BJ (cell line): ENCODE measurements at places on chromosomes 3 and 15. TPM values are rescaled to one million over a fixed set of nuclear protein-coding genes. Genes with fewer than 3 reads are reported as not detected.

Gene PLSCR5
- polyA plus RNA-seq: not detected in 2 replicates

Gene GOLGA8T
- 0.10 TPM in 1 of 2 replicates, not detected in the other for polyA plus RNA-seq

Gene MAP3K13
- 8.9 and 16.1 TPM in 2 replicates for polyA plus RNA-seq

Gene DGKG
- polyA plus RNA-seq: not detected in 2 replicates

Gene CTXND1
- polyA plus RNA-seq: not detected in 2 replicates

Gene LXN
- 56.2 and 66.8 TPM in 2 replicates for polyA plus RNA-seq

- DNase-seq: no peak
These were observed 10.7 kb downstream of the ARID3B start for GRCh38 chr15:74551714-74552113.

GRCh38 chr3:107524841-107525643 is 2.3 kb downstream of the BBX start:
- DNase-seq: no peak

DNA sequence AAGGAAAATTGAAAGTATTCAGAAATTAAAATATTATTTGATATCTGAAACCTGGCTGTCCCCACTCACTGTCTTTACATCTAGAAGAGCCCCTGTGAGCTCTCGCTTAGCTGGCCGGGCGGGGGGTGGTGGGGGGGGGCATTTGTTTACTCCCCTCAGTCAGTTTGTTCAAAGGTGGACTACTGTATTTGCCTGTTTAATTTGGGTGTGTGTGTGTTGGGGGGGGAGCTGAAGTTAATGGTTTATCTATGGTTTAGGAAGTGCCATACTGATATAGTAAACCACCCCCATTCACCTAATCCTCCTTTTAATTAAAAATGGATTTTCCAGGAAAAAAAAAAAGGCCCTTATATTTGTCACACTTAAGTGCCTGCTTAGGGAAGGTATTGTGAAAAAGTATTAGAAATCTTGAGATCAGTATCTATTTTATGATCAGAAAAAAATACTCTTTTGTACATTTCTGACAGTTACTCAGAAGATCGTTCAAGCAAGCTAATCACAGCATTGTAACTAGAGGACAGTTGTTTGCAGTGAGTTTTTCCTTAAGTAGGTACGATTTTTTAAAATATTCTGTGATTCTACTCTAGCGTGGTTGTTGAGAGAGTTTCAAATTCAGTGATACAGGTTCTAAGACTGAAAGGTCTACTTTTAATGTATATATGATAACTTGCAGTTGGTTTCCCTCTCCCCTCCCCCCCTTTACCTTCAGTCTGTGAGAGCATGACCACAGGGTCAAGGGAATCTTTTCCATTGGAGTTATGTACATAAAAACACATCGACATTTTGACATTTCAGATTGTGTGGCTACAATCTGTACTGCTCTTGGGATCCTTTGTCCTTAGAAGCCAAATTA is 8.5 kb downstream of the NR2F2 start:
- DNase-seq: no peak

DNA sequence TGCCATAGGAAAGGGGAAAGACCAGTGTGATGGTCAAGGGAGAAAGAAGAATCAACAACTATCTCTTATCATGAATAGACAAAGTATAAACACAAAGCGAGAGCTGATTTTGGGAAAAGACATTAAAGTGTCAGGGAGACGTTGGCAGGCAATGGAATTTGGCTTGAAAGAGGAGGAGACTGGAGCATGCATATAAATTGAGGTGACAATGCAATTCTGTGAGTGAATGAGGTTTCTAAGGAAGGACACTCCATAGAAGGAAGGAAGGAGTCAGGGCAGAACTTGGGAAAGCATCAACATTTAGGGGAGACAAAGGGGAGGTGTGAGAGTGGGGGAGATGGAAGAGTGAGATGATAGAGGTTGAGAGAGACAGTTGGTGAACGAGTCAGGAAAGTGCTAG is 543.0 kb upstream of the TBL1XR1 start:
- DNase-seq: no peak

DNA sequence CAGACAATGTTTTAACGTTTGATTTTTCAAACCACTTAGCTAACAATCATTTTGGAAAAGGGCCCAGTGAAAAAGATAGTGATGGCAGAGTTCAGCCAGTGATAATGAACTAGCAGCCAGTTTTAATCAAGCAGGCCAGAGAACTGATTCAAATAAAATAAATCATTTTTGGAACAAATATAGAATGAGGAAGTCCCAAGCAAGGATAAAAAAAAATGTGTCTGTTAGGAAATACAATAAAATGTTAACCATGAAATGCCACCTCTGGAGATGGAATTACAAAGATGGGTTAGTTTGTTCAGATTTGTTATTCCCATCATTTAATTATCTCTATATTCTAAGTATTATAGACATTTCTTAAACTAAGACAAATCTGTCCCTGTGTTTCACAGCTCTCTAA is 1.1 kb downstream of the HERC1 start:
- DNase-seq: no peak

DNA sequence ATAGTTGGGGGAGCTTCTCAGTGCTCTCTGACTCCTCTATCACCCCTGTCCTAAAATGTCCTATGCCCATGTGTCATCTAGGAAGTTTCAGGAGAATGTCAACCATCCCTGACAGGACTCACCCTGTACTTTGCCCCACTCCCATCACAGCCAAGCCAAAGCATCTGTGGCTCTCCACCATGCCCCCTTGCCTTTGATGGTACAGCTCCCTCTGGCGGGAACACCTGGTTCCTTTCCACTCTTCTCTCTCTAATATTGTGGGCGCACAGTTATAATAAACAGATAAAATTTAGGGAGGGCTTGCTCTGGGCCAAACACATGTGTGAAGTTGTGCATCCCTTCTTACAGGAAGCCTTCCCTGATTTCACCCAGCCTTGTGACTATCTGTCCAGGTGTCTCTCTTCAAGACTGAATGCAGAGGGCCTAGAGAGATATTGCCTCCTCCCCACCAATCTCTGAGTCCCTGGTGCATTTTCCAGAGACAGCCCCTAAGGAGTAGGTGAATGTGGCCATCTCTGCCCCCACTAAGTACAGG is 62.8 kb downstream of the ISG20 start:
- DNase-seq: no peak

GRCh38 chr3:18307529-18307928 is 117.6 kb downstream of the SATB1 start:
- no peak for DNase-seq

- no peak for DNase-seq
These were observed 358.4 kb upstream of the SEMA6D start for GRCh38 chr15:47358876-47359275.

GRCh38 chr3:15291589-15292541 is 40.5 kb downstream of the SH3BP5 start:
- no peak for DNase-seq

DNA sequence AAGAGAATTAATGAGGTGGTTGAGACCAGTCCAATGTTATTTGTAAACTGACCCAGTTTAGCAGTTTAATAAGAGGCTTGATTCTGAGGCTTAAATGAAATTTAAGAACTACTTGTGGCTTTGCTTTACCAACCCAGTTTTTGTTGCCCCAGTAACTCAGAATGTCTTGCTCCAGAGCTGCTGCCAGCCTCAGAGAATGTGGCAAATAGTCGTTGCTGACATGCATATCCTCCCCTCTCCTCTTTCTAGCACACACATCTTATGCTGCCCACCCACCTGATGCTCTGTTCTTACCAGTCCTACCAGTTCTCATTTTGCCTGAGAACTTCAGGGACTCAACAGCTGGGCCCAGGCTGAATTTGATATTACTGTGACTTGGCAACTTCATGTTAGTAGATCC is 92.4 kb upstream of the TSC22D2 start:
- no peak for DNase-seq

GRCh38 chr3:195770081-195770840 is 41.5 kb downstream of the MUC4 start:
- DNase-seq: no peak

- DNase-seq: no peak
These were observed 44.0 kb upstream of the CNOT10 start for GRCh38 chr3:32640939-32641338.

GRCh38 chr15:24919446-24919845 is 35.3 kb upstream of the SNRPN start:
- DNase-seq: no peak
